CD8-positive, alpha-beta memory T cell (primary cell): ENCODE measurements at places on chromosomes 1 and 21. TPM values are rescaled to one million over a fixed set of nuclear protein-coding genes. Genes with fewer than 3 reads are reported as not detected.

DNA sequence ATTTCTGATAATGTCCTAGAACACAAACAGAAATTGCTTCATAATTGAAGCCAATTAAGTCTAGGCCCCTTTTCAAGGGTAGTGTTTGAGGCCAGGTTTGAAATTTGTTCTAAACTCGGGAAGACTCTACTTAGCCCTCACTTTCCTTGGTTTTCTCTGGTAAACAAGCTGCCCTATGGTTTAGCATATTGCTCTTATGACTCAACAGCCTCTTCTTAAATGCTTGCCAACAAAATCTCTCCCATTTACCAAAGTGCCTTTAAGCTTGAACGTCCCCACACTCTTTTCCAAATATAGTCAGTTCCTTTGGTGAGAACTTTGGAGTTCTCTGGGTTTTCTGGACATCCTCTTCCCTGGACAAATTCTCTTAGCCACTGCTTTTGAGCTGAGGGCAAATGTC, 5.8 kb upstream of the LCE6A start:
- H3K27ac ChIP-seq: no peak overlapping the region
- DNase-seq: no peak
- H3K36me3 ChIP-seq: no peaks in the 10 kb centered on the region
- no peak overlapping the region for H3K4me3 ChIP-seq
- H3K4me1 ChIP-seq: no peaks in the 10 kb centered on the region
- H3K27me3 ChIP-seq: no peaks in the 10 kb centered on the region

DNA sequence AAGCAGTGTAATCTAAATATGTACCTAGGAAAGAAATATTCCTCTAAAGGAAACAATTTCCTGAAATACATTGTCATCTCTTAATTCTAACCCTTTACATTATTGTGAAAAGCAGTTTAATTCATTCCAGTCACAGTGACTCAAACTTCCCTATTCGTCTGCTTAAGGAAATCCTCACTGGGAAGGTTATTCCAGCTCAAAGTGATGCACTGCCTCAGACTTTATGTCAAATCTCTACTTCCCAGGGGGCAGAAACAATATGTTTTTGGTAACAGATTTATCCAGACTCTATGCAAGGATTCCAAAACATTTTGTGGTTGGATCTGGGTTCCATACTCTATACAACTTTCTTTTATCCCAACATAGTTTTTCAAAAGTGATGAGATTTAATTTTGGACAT, 145.2 kb downstream of the NTMT2 start:
- H3K27ac ChIP-seq: no peak overlapping the region
- H3K4me3 ChIP-seq: no peak overlapping the region
- no peak for DNase-seq
- no peaks in the 10 kb centered on the region for H3K4me1 ChIP-seq
- no peaks in the 10 kb centered on the region for H3K27me3 ChIP-seq

The DMRTA2 gene
- not detected for total RNA-seq

GRCh38 chr1:184493987-184494388, 107.2 kb downstream of the C1orf21 start:
- no peaks in the 10 kb centered on the region for H3K36me3 ChIP-seq
- H3K4me3 ChIP-seq: no peak overlapping the region
- DNase-seq: no peak
- H3K27ac ChIP-seq: no peak overlapping the region
- H3K27me3 ChIP-seq: no peaks in the 10 kb centered on the region
- H3K4me1 ChIP-seq: peaks cover 9% of the 10 kb centered on the region

- no peak overlapping the region for H3K4me3 ChIP-seq
- no peaks in the 10 kb centered on the region for H3K4me1 ChIP-seq
- H3K27ac ChIP-seq: no peak overlapping the region
- no peaks in the 10 kb centered on the region for H3K27me3 ChIP-seq
Observed at GRCh38 chr1:211932231-211932932, 101.8 kb upstream of the LPGAT1 start.

DNA sequence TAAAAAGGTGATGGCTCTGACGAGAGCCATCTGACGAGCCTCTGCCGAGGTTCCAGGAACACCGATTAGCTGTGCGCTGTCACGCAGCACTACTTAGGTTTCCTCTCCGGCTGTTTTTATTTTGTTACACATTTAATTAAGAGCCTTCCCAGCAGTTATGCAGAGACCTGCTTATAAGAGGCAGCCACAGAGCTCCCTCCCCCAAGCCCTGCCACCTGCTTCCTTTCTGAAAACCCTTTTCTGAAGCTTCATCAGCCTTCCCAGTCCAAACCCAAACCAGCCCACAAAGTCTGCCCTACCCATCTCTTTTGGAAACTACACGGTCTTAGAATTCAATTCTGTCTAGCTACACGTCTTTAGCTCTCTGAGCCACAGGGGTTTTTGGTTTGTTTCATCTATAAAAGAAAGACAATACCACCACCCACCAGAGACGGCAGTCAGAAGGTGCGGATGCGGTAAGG, 49.1 kb downstream of the ERI3 start:
- H3K27me3 ChIP-seq: no peaks in the 10 kb centered on the region
- H3K27ac ChIP-seq: no peak overlapping the region
- peaks cover 28% of the 10 kb centered on the region for H3K36me3 ChIP-seq
- no peak overlapping the region for H3K4me3 ChIP-seq
- H3K4me1 ChIP-seq: peaks cover 7% of the 10 kb centered on the region
- no peak for DNase-seq

The C1orf141 gene
- not detected for total RNA-seq

GRCh38 chr21:30482130-30482529, 2.0 kb upstream of the KRTAP19-1 start:
- H3K27me3 ChIP-seq: no peaks in the 10 kb centered on the region
- no peak overlapping the region for H3K4me3 ChIP-seq
- no peak overlapping the region for H3K27ac ChIP-seq
- H3K4me1 ChIP-seq: no peaks in the 10 kb centered on the region

The RBBP4 gene
- 301 TPM for total RNA-seq

- DNase-seq: no peak
- no peaks in the 10 kb centered on the region for H3K36me3 ChIP-seq
- peaks cover 5% of the 10 kb centered on the region for H3K27me3 ChIP-seq
- H3K4me1 ChIP-seq: no peaks in the 10 kb centered on the region
- H3K27ac ChIP-seq: no peak overlapping the region
Observed at GRCh38 chr1:171251952-171252300, 3.6 kb downstream of the FMO1 start.

- H3K4me1 ChIP-seq: no peaks in the 10 kb centered on the region
- no peak overlapping the region for H3K4me3 ChIP-seq
- H3K36me3 ChIP-seq: no peaks in the 10 kb centered on the region
- H3K27ac ChIP-seq: no peak overlapping the region
- H3K27me3 ChIP-seq: no peaks in the 10 kb centered on the region
- DNase-seq: no peak
Observed at GRCh38 chr1:96183485-96183884, 538.1 kb upstream of the PTBP2 start.

GRCh38 chr1:207218512-207219362, 102.7 kb upstream of the CD55 start:
- no peak for DNase-seq
- no peak overlapping the region for H3K4me3 ChIP-seq

The ZYG11A gene
- total RNA-seq: 0.07 TPM

DNA sequence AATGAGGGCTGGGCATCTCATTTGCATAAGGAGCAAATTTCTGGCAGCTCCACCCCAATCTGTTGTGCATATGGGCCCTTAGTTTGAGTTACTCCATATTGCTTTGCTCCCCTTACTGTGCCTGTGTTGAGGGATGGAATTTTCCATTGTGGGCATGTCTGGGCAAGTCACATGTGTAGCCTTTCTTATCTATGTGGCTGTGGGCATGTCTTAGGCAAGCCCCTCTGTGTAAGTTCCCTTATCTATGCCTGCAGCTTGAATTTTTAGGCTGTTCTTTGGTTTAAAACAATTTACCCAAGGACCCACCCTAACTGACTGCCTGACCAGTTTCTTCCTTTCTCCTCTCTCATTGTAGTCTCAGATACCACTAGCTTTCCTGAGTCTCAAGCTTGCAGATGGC, 405.7 kb upstream of the NCAM2 start:
- DNase-seq: no peak
- H3K36me3 ChIP-seq: no peaks in the 10 kb centered on the region
- H3K4me3 ChIP-seq: no peak overlapping the region
- H3K27ac ChIP-seq: no peak overlapping the region
- no peaks in the 10 kb centered on the region for H3K4me1 ChIP-seq

DNA sequence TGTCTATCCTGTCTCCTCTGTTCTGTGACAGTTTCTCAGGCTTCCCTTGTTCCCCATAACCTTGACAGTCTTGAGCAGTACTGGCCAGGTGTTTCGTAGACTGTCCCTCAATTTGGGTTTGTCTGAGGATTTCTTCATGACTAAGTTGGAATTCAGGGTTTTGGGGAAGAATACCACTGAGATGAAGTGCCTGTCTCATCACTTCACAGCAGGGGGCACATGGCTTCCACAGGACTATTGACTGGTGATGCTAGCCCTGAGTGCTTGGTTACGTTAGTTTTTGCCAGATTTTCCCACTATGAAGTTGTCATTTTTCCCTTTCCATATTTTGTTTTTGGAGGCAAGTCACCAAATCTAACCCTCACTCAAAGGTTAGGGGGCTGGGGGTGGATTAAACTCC, 45.7 kb downstream of the CDCP2 start:
- H3K27ac ChIP-seq: no peak overlapping the region
- DNase-seq: no peak
- no peaks in the 10 kb centered on the region for H3K27me3 ChIP-seq
- no peak overlapping the region for H3K4me3 ChIP-seq
- H3K4me1 ChIP-seq: no peaks in the 10 kb centered on the region

The TAS1R3 gene
- 0.62 TPM for total RNA-seq

The SNAPIN gene
- 39.0 TPM for total RNA-seq

GRCh38 chr21:37075214-37075770, 2.2 kb downstream of the TTC3 start:
- peaks cover 15% of the 10 kb centered on the region for H3K4me1 ChIP-seq
- H3K4me3 ChIP-seq: no peak overlapping the region
- no peaks in the 10 kb centered on the region for H3K27me3 ChIP-seq
- H3K36me3 ChIP-seq: no peaks in the 10 kb centered on the region

The OLIG1 gene
- not detected for total RNA-seq

DNA sequence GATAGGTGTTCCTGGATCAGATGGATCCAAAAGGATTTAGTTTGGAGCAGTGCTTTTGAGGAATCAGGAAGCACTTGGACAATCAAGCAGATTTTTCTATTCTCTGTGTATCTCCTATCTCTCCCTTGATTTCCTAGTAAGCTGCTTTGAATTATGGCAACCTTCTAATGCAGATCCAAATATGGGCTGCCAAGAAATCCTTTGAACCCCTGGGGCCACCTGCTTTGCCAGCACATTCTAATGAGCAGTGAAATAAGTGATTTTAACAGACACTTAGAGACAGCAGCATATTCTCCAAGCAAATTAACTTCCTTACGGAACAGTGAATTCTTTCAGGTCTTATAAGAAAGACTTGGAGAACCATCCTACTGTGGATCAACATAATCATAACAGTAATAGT, 195.4 kb downstream of the GPR52 start:
- H3K27ac ChIP-seq: no peak overlapping the region
- no peak overlapping the region for H3K4me3 ChIP-seq
- no peaks in the 10 kb centered on the region for H3K27me3 ChIP-seq
- DNase-seq: no peak
- H3K4me1 ChIP-seq: no peaks in the 10 kb centered on the region

DNA sequence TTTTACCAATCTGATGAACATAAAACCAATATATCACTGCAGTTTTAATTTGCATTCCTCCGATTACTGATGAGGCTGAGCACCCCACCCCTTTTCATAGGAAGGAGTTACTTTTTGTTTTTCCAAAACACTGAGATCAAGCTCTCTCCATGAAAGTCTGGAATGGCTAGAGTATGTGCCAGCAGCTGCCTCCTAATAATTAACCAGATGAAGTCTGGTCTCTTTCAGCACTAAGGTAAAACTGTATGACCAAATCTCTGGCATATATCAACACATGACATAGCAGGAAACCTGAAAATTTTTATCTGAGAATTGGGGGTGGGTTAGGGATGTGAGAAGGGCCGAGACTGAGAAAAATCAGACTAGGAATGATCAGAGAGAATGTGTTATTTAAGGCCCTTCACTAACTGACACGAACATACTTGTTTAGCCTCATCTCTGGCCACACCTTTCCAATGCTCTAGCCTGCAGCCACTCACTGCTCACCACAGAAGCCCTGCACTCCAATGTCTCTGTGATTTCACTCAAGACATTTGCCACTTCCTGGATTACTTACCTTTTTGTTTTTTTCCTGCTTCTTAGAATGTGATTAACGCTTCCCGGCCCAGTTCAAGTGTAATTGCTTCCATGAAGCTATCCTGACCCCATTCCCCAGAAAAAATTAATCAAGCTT, 34.7 kb downstream of the WASF2 start:
- no peaks in the 10 kb centered on the region for H3K36me3 ChIP-seq
- no peaks in the 10 kb centered on the region for H3K27me3 ChIP-seq
- peaks cover 44% of the 10 kb centered on the region for H3K4me1 ChIP-seq
- DNase-seq: peak; percentile 50

DNA sequence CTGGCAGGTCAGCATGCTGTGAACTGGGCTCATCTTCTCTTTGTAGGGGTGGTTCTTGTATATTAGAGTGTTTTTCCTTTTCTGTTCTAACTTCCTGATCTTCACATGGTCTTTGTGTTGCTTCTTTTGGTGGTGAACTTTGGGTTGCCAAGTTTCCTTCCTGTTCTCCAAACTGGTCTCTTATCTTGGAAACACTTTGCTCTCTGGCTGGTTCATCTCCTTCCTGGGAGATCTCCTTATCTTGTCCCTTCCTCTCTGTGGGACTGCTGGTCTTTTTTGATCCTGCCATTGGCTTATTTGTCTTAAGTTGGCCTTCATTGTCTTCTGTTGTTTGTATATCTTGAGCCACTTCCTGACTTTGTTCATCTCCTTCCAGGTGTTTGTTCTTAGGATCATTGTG, 2.1 kb downstream of the TCHHL1 start:
- no peaks in the 10 kb centered on the region for H3K36me3 ChIP-seq
- no peak overlapping the region for H3K4me3 ChIP-seq
- no peak for DNase-seq
- peaks cover 5% of the 10 kb centered on the region for H3K27me3 ChIP-seq

The COL6A2 gene
- total RNA-seq: 25.1 TPM

The PYHIN1 gene
- 23.9 TPM for total RNA-seq

- H3K36me3 ChIP-seq: no peaks in the 10 kb centered on the region
- H3K4me3 ChIP-seq: no peak overlapping the region
- no peaks in the 10 kb centered on the region for H3K4me1 ChIP-seq
- DNase-seq: no peak
- H3K27ac ChIP-seq: no peak overlapping the region
- H3K27me3 ChIP-seq: no peaks in the 10 kb centered on the region
Observed at GRCh38 chr1:190685676-190686075, 208.0 kb upstream of the BRINP3 start.

The PRPF38B gene
- 74.8 TPM for total RNA-seq

The TNFSF4 gene
- 28.4 TPM for total RNA-seq

DNA sequence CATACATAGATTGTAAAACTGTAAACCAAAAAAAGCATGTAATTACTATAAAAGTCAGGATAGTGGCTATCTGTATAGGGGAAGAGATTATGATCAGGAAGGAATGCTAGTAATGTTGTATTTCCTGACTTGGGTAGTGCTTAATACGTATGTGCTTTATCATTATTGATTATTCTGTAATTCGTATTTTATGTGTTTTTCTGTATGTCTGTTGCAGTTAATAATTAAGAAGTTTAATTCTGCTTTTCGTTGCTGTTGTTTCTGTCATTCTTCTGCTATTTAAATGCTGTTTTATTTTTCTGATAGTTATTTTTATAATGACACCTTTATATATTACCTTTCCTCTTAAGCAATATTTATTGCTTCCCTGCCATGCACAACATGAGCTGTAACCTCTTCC, 29.3 kb upstream of the TRIM33 start:
- H3K27ac ChIP-seq: no peak overlapping the region
- no peaks in the 10 kb centered on the region for H3K36me3 ChIP-seq
- H3K27me3 ChIP-seq: no peaks in the 10 kb centered on the region
